ENCODE measurements at places on chromosomes 11 and 22.

GRCh38 chr11:27174021-27174420, 133.4 kb downstream of the BBOX1 start:
- DNase-seq: no peak

DNA sequence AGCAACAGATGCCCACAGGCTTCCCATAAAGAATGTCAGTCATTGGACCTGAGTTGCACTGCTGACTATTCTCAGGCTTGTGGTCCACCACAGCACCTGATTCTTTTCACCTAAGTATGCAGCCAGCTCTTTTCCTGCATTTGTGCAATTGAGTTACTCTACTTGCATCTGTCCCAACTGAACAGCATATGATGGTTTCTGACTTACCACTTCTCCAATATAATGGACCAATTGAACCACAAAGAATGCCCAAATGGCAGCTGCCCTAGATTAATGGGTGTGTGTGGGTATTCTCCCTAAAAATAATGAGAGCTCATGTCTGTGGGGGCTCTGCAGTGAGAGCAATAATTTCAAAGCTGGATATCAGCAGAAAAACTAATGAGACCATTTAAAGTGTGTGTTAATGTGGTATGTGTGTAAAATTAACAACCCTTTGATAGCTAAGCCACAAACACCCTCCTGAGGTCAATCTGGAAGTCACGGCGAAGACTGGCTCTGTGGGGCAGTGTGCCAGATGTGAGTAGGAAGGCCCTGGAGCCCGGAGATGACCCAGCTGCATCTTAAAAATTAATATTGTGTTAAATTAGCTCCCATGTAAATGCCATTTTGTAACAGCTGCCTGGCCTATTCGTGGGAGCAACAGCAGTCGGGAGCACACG, 43.8 kb downstream of the SC5D start:
- DNase-seq: no peak

DNA sequence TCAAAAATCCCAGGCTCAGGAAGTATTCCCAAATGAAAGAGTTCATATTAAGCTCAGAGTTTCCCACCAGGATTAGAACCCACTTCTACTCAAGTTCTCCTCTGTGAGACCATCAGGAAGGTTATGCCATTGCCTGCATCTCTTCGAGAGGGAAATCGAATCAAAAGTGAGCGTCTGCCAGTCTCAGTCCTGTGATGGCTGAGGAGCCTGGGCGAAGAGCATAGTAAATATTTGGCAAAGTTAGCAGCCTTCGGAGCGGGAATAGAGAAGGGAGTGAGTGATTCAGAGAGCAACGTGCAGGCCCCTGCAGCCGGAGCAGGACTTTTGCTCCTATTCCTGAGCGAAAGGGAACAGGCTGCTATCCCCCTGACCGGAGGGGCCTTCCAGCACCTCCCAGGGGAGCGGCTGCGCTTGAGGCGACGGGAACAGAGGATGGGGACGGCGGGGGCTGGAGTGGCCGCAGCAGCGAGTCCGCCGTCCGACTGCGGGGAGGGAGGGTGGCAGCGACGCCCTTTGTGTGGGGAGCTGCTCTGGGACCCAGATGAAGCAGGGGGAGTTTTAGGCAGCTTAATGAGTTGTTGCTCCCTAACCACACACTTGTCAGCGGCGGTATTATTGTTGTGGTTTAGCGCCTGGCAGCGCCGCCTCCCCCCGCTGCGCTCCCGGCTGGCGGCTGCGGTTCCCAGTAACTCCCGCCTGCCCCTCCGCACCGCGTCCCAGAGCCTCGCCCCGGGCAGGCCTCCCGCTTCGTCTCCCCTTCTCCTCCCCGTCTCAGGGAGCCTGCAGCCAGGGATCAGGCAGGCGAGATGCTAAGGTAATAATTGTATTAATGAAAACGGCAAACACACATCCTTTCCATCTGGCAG, 21.7 kb upstream of the NRGN start:
- no peak for DNase-seq

GRCh38 chr11:129612447-129612961, 203.1 kb upstream of the TMEM45B start:
- DNase-seq: no peak

DNA sequence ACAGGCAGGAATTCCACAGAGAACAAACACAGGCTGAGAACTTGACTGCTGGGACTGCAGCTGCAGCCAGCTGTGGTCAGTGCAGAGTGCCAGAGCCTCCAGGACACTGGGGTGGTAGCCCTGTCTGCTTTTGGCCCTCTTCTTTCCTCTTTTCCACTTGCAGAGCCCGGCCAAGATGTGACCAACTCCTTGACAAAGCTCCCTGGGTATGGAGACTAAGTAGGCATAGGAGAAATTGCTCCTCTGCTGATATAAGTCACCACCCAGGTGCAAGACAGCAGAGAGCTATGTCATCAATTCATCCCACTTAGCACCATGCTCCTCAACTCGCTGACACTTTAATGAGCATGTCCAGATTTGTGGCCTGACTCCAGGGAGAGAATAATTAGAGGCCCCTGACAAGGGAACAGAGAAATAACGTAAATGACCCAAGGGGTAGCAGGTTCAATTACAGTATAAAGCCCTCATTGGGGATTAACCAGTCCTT, 369.4 kb upstream of the B3GAT1 start:
- DNase-seq: no peak

- no peak for DNase-seq
Observed at GRCh38 chr22:32612834-32613233, 138.2 kb downstream of the FBXO7 start.
